MG63 (cell line): ENCODE measurements at places on chromosomes 2 and 18. TPM values are rescaled to one million over a fixed set of nuclear protein-coding genes. Genes with fewer than 3 reads are reported as not detected.

DNA sequence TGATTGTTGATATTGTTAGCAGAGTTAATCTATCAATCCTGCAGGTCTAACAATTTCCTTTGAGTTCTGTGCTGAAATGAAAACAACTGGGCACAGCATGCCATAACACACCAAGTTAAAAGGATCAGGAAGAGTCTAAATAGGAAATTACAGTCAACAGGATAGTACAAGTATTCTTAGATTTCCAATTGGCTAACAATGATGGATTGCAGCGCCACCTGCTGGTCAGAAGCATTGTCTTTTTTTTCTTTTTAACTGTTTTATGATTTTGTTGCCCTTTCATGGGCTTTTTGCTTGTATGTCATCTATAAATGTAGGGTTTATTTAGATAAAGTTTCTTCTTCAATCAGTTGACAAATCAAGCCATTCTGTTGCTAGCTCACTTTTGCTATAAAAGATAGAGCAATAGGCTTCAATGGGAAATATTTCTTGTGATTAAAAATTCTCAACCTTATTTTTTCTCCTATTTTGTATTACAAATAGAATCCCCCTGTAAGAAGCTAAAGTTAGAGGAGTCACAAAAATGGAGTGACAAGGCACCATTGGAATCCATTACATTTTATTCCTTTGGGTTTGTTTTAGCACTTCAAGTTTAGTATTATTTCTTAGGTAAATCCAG, 40.8 kb upstream of the RPRM start:
- DNase-seq = peak; percentile 6

DNA sequence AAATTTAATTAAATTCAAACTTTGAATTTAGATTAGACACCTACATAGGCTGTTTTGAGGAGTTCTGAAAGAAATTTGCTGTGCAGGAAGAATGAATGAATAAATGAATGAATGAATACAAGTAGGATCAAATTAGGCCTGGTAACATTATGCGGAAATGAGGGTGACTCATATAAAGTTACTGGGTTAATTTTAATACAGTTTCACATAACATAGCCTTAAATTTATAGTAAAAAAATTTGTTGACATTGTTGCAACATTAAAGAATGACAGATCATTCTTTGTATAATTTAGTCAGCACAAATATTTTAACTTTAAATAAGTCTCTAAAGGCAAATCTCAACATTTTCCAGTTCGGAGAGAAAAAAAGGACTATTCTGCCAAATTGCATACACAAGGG, 1293.1 kb upstream of the SLC39A10 start:
- no peak for DNase-seq

- no peak for DNase-seq
Observed at GRCh38 chr2:89842180-89842908, 1150.9 kb downstream of the RPIA start.

- DNase-seq = no peak
Observed at GRCh38 chr2:3159782-3160545, 217.7 kb downstream of the EIPR1 start.

DNA sequence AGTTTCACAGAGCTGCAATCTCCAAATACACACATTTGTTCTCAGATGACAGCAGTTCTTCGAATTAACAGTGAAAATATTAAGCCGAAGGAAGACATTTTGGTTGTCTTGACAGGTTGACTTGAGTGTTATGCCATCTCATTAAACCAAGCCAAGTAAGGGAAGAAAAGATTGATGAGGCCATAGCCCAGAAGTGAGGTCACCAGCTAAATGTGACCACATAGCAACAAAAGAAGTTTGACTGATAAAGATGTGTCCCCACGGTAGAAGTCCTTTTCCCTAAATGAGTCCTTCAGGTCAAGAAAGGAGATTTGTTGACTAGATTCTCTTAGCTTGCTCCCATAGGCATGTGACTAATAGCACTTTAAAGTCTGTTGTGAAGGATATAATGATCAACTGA, 156.1 kb downstream of the CDH20 start:
- DNase-seq = no peak

GRCh38 chr2:207748993-207749392, 20.7 kb downstream of the FZD5 start:
- no peak for DNase-seq

DNA sequence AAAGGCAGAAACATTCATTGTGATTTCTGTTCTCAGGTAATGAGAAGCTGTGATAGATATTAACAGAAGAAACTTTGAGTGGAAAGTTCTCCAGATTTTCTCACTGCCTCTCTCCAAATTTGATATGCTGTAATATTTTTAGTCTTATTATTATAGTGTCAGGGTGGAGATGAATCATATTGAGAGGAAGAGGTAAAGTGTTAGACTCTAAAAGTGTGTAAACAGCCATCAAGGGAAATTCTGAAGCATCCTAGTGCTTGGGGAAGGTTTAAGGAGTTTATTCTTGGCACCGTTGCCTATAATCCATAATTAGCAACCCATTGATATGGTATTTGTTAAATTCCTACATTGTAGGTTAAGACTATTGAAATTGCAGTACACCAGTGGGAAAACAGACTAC, 104.7 kb upstream of the NABP1 start:
- no peak for DNase-seq

GRCh38 chr2:120741571-120742561, 6.2 kb downstream of the GLI2 start:
- DNase-seq = no peak

DNA sequence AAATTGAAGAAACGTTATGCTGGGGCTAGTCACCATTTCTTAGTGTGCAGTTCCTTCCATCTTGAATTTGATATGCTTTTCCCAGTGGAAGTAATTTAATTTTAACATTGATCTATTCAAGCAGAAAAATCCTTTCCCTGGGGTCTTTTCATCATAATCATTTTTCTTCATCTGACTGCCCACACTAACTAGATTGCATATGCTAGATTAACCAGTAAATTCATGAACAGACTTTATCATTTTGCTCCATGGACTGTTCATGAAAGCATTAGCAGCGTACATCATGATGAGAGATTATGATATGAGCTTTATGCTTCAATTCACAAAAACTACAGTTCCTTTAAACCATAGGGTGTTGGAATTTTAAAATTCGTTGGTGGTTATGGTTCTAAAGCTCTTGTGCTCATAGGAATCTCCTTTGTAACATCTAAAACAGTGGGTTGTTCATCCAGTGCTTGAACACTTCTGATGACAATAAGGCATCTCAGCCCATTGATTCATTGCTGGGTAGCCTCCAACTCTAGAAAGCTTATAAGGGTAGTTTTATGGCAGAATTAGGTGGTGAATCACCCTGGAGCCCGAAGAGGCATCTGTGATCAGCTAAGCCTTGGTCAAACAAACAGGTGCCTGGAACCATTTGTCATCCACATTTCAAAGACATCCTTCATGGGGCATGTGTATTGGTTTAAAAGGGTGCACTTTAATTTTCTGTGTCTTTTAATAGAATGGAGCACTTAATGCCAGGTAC, 77.2 kb upstream of the NDUFV2 start:
- DNase-seq = peak; percentile 67

- no peak for DNase-seq
Observed at GRCh38 chr2:183604065-183604464, 479.8 kb downstream of the NUP35 start.

DNA sequence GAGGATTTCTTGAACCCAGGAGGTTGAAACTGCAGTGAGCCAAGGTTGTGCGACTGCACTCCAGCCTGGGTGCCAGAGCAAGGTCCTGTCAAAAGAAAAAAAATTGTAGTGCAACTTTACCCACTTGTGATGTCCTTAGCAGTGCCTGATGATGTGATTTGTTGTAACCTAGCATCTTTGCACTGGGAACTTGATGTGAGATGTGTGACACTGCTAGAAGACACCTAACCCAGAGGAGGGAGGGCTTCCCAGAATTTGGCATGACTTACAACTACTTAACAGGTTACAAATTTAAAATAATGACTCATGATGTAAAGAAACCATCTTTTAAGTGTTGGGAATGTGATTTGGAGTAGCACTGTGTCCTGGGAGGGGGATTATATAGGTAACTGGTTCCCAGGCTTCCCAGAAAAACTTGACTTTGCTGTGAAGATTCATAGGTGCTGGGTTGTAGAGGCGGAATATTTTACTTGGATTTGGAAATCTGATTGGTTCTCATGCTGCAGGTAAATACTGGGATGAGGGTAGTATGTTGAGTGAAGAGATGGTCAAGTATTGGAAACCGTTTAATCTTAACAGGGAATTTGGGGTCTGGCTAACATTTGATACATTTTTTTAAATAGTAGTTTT, 3.7 kb downstream of the EEF1B2 start:
- no peak for DNase-seq

DNA sequence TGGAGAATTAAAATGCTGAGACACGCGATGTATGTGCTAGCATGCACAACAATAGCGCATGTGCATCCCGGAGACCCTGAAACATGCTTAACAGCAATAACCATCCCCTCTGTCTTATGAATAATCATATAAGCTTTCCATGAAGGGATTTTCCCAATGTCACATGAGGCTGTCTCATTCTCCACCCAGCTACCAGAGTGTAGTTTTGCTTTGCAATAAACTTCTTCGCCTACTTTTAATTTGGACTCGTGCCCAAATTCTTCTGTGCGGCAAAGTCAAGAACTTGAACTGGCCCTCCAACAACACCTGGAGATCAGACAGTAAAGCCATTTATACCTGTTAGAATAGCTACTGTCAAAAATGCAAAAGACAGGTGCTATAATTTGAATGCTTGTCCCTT, 15.5 kb downstream of the LYG1 start:
- no peak for DNase-seq

- no peak for DNase-seq
Observed at GRCh38 chr2:182924306-182924705, 57.9 kb upstream of the FRZB start.

- DNase-seq = peak; percentile 99
Observed at GRCh38 chr2:41966431-41966893, 81.4 kb upstream of the PKDCC start.

GRCh38 chr18:71815305-71815704, 728.8 kb downstream of the CBLN2 start:
- no peak for DNase-seq

DNA sequence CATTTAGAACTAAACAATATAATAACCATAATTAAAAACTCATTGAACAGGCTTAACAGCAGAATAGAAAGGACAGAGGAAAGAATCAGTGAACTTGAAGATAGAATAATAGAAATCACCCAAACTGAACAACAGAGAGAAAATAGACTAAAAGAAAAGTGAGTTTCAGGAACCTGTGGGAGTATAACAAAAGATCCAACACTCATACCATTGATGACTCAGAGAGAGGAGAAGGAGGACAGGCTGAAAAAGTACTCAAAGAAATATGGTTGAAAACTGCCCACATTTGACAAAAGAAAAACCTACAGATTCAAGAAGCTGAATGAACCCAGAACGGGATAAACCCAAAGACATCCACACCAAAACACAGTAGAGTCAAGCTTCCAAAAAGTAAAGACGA, 54.2 kb upstream of the FMNL2 start:
- DNase-seq = no peak

GRCh38 chr2:71696381-71696780, 243.0 kb downstream of the DYSF start:
- DNase-seq = no peak

GRCh38 chr2:47798631-47799030, 15.7 kb downstream of the MSH6 start:
- DNase-seq = no peak

DNA sequence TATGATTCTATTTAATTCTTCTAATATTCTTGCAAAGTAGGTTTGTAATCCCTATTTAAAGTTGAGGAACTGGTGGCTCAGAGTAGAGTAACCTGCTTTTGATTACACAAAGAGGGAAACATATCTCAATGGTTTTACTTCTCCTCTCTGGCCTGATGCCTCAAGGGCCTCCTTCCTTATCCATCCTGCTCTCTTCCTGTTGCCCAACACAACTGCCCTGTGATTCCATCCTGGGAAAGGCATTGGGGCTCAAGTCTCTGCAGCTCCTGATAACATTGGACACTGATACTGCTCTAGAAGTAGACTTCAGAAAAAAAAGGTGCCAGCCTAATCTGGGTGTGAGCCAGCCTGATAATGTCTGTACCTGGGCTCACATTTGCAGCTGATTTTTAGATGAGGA, 75.8 kb downstream of the RDH14 start:
- no peak for DNase-seq

- no peak for DNase-seq
Observed at GRCh38 chr2:139864821-139865302, 1084.7 kb upstream of the NXPH2 start.

- no peak for DNase-seq
Observed at GRCh38 chr18:30999887-31000628, 42.5 kb downstream of the DSC3 start.

Gene RAMP1
- 125 and 192 TPM in 2 replicates for total RNA-seq

Gene SKA1
- total RNA-seq = 33.2 and 42.0 TPM in 2 replicates

Gene PSMA8
- total RNA-seq = 0.23 TPM in 1 of 2 replicates, not detected in the other

Gene PRSS56
- not detected in 2 replicates for total RNA-seq

Gene RFTN2
- 0.07 TPM in 2 replicates for total RNA-seq

Gene CABYR
- not detected in 2 replicates for total RNA-seq

Gene NEDD4L
- total RNA-seq = 16.2 and 28.8 TPM in 2 replicates

Gene SCTR
- not detected in 2 replicates for total RNA-seq
